ENCODE measurements at places on chromosomes 7 and 10. TPM values are rescaled to one million over a fixed set of nuclear protein-coding genes. Genes with fewer than 3 reads are reported as not detected.
A peak's percentile ranks its signal among the peaks of the same experiment; 100 is the strongest.

GRCh38 chr10:131769571-131770410, 131.0 kb upstream of the PPP2R2D start:
- no peaks in the 10 kb centered on the region for H3K4me1 ChIP-seq
- no peaks in the 10 kb centered on the region for H3K36me3 ChIP-seq
- DNase-seq = no peak

GRCh38 chr10:76036111-76036940, 604.9 kb downstream of the LRMDA start:
- peak overlapping the region; percentile 58 for H3K27ac ChIP-seq
- H3K27me3 ChIP-seq = no peaks in the 10 kb centered on the region
- H3K4me1 ChIP-seq = peaks cover 6% of the 10 kb centered on the region
- peak; percentile 94 for DNase-seq
- H3K36me3 ChIP-seq = no peaks in the 10 kb centered on the region

DNA sequence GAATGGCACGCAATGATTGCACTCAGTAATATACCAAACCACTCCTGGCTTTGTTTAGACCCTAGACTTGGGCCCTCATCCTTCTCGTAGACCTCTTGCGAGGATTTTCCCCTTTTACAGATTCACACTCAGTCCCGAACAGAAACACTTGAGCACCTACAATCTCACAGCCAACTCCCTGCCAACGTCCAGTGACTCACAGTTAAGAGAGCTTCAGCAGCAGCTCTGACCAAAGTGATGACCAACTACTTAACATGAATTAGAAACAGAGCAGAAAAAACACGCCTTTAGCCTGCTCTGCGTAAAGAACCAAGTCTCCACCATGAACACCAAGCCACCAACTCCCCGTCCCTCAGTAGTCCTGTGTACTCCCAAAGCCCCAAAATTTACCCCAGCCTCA, 2.2 kb downstream of the DNAJC30 start:
- H3K36me3 ChIP-seq = peaks cover 12% of the 10 kb centered on the region
- H3K4me3 ChIP-seq = no peak overlapping the region
- H3K27me3 ChIP-seq = no peaks in the 10 kb centered on the region
- H3K27ac ChIP-seq = no peak overlapping the region

DNA sequence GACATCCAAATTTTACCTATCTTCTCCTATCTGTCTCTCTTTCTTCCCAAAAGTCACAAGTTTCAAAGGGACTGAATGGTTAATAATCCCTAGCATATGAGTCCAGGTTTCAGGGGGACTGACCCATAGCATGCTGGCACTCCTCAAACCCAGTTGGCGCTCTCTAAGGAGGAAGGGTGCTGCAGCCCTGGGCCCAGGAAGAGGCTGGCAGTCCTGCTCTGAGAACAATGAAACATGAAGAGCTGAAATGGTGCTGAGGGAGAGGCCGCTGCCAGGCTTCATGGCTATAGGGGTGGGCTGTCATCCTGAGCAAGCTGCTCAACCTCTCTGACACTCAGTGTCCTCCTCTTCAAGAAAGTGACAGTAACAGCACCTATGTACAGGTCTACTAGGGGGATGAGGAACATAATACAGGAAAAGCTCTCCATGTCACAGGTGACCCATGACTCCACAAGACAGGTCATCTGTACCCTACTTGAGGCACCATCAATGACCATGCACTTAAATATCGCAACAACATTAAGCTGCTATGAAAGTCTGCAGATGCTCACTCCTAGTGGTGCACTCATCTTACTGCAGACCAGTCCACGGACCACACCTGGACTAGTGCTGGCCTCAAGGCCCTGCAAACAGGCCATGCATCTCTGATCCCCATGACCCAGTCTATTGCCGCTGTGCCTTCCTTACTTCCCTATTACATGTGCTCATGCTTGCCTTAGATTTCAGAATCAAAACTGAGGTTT, 17.0 kb downstream of the COBL start:
- H3K27me3 ChIP-seq = no peaks in the 10 kb centered on the region
- peak; percentile 60 for DNase-seq
- peaks cover 24% of the 10 kb centered on the region for H3K4me1 ChIP-seq
- no peaks in the 10 kb centered on the region for H3K36me3 ChIP-seq
- H3K4me3 ChIP-seq = no peak overlapping the region

DNA sequence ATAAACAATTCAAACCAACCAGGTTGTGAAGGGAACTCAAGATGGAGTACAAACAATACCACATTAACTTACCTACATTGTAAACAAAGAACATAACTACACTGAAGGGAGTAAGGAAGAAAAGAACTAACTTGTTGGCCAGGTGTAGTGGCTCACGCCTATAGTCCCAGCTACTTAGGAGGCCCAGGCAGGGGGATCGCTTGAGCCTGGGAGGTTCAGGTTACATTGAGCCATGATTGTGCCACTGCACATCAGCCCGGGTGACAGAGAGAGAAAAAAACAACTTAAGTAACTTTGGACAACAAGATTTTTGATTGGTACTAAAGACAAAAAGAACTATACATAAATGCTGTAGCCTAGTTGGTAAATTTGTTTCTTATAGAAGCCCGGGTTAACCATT, 68.8 kb downstream of the TRIL start:
- no peak for DNase-seq
- no peaks in the 10 kb centered on the region for H3K27me3 ChIP-seq
- no peaks in the 10 kb centered on the region for H3K4me1 ChIP-seq
- H3K27ac ChIP-seq = no peak overlapping the region
- H3K36me3 ChIP-seq = no peaks in the 10 kb centered on the region

CCDC71L gene
- 145 TPM for total RNA-seq

HTR5A gene
- not detected for total RNA-seq

GSTK1 gene
- total RNA-seq = 110 TPM

LRIT1 gene
- not detected for total RNA-seq
